Left renal pelvis (tissue), 4 donors: ENCODE measurements at places on chromosomes 4 and X. TPM values are rescaled to one million over a fixed set of nuclear protein-coding genes. Genes with fewer than 3 reads are reported as not detected.

DNA sequence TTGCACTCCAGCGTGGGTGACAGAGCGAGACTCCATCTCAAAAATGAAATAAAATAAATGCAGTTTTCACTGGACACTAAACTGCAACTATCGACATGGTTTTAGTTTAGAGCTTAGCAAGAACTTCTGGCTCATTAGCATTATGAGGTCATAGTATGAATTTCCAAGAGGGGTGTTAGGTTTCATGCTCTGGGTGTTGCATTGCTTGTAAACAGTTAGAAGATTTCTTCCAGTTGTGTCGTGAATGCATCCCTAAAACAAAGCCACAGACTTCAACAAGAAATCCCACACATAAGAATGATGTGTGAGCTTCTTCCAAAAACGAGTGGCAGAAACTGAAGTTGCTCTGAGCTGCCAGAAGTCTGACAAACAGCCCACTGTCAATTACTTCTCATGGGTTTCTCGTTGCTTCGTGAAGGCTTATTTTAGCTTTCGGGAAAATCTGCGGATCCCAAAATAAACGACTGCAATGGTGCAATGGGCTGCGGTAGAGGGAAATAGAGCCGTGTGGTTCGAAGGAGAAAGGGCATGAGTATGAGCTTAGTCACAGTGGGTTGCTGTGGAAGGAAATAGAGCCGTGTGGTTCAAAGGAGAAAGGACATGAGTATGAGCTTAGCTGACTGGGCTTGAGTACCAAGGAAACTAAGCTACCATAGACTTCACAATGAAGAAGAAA is 354.9 kb downstream of the DHRSX start:
- DNase-seq = no peak

DNA sequence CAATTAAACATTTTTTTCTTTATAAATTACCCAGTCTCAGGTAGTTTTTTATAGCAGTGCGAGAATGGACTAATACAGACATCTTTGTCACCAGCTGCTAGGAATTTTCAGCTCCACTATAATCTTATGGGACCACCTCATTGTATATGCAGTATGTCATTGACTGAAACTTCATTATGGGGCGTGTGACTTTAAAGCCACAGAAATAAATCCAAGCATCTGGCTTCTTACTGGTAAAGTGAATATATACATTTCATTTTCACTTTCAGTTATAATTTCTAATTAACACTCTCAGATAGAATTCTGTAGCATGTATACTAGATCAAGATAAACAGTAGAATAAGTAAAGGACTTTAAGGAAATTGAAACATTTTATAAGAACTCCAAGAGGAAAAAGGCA is 21.9 kb downstream of the IL15 start:
- no peak for DNase-seq

DNA sequence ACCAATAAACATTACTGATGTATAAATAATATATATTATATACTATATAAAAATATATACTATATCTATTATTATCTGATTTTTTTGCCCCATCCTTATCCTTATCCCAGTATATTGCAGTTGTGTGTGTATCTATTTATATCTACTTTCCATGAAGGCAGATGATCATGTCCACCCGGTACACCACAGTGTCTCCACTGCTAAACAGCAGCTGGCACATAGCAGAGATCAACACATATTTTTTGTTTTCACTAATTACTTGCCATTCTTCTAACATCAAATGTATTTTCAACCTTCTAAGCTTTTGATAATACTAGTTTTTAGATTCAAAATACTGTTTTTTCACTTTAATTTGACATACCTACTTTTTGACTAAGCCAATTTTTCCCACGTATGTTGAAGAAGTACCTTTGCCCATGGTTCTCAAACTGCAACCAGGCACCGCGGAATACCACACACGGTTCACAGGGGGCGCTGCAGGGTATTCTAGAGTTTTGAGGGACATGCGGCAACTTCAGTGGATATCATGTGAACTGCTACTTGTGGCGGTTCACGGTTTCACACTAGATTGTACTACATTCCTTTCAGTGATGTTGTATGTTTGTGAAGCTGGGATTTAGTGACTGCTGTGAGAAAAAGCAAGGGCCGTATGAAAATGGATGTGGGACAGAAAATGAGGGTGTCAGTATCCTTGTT is 182.5 kb upstream of the NPY2R start:
- DNase-seq = peak; percentile 2

DNA sequence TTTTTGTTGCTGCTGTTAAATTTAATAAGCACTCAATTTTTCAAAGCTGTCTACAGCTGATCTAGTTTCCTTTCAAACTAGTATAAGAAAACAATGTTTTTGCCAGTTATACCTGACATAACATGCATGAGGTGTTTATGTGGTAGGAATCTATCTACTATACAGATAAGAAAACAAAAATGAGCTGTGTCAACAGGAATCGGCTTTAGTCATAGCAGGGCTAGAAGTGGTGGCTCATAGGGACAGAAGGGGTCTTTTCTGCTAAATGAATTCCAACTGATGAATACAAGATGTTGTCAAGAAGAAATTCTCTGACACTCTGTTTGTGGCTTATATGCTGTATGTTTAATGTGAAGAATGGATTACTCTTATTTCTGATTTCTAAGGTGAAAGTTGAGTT is 55.7 kb upstream of the CLNK start:
- no peak for DNase-seq

DNA sequence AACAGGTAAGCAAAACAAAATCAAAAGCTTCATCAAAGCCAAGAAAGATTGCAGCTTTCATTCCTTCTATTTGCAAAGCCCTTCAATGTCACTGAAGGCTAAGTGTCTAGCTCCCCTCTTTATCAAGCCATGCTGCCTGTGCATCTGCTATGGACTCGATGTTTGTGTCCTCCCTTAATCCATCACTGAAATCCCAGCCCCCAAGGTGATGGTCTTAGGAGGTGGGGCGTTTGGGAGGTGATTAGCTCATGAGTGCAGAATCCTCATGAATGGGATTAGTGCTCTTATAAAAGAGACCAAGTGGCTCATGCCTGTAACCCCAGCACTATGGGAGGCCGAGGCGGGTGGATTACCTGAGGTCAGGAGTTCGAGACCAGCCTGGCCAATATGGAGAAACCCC is 6.9 kb upstream of the TRIM2 start:
- DNase-seq = no peak

DNA sequence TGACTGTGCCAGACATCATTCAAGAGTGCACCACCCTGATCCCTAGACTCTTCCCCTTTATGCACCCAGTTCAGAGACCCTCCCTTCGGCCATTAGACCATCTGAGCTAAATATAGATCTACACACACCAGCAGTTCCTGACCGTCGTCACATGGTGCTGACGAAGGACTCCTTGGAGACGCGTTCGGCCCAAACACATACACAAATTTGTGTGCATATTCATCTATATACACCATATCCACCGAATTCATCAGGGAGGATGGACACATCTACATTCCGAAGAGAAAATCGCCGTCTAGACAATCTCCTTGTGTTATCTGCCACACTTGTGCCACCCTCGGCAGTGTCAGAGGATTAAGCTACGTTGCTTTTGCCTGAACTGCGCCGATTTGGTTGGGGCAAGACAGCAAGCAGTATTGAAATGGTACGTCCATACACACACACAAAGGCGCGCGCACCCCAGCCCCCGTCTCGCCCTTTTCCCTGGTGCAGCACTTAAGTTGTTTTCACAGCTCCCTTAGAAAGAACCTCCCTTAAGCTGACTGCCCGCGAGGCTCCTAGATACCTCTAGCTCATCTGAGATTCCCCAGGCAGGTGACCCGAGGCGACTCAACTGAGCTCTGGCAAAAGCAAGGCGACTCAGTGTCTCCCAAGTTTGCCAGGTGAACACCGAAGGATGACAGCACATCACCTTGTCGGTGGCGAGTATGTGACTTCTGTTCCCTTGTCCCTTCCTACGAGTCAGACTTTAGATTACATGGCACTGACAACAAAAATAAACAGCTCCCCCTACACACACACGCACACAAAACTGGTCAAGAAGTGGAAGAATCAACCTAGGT is 1.0 kb downstream of the RASGEF1B start:
- DNase-seq = peak; percentile 38

DNA sequence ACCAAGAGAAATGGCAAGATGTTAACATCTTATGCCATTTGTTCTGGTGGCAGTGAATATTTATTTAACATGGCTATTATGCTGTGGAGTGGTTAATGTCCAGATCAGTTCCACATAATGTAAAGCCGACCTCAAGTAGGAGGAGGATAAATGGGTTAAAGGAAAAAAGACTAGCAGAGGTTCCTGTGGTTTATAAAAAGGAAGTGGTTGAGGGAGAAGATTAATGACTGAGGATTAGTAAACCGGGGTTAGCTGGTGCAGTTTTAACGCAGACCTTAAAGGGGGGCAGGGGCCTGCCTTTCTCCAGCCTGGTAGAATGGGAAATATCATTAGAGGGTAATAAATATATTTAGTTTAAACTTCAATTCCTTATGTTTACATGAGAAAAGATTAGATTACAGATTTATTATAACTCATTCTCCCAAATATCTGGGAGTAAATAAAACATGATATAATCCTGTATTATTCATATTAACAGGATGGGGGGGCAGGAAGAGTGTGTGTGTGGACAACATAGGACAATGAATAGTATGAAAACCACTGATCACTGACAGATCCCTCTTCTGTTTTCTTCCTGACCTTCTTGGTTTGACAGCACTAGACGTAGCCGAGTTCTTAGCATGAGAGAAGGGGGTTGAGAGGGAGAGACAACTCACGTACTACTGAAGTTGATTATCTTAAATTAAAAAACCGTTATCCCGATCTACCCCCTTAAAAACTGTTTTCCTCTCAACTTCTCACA is 124.1 kb upstream of the LIMCH1 start:
- DNase-seq = no peak

- no peak for DNase-seq
Measured at GRCh38 chr4:48173056-48173991, 39.3 kb upstream of the TXK start.

DNA sequence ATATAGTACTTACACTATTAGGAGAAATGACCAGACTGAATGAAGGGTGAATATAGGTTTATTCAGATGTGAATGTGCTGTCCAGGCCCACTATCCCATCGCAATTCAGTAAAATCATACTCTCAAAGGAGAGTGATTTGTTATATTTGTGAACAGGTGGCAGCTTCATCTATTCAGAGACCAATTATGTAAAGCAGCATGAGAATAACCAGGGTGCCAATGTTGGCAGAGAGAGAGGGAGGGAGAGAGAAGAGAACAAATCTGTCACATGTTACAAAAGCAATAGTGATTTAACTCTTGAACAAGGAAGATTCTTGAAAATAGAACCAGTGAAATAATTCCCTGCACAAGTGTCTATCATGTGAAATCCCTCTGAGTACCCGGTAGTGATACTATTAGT is 38.9 kb upstream of the TLL1 start:
- DNase-seq = no peak

DNA sequence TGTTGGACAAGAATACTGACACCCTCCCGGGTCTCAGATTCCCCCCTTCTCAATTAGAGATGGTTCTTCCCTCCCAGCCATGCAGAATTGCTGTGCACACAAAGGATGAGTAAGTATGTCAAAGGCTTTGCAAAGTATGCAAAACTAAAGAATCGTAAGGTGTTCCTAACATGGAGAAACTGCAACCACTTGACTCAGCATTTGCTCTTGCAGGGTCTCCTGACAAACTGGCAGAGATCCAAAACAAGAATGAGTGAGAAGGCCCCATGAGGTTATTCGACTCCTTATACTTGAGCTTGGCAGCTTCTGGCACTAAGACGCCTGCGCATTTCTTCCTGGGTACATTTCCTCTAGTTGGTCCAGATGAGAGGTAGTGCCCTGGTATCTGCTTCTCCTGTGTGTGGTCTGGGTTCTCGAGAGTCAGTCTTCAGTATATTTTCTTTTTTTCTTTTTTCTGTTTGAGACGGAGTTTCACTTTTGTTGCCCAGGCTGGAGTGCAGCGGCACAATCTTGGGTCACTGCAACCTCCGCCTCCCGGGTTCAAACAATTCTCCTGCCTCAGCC is 8.2 kb downstream of the FAM184B start:
- no peak for DNase-seq

PABPC4L gene
- polyA plus RNA-seq = 9.6 TPM

FGG gene
- 0.27 TPM for polyA plus RNA-seq

SMIM20 gene
- polyA plus RNA-seq = 47.0 TPM

MAGEB10 gene
- not detected for polyA plus RNA-seq

ATP1B4 gene
- 0.10 TPM for polyA plus RNA-seq
